NB4 (cell line): ENCODE measurements at places on chromosomes 4 and X.

GRCh38 chrX:39418731-39419638 lies 617.7 kb downstream of the MID1IP1 start:
- no peak for DNase-seq

GRCh38 chrX:84362184-84362838 lies 139.9 kb downstream of the HDX start:
- DNase-seq, result no peak

DNA sequence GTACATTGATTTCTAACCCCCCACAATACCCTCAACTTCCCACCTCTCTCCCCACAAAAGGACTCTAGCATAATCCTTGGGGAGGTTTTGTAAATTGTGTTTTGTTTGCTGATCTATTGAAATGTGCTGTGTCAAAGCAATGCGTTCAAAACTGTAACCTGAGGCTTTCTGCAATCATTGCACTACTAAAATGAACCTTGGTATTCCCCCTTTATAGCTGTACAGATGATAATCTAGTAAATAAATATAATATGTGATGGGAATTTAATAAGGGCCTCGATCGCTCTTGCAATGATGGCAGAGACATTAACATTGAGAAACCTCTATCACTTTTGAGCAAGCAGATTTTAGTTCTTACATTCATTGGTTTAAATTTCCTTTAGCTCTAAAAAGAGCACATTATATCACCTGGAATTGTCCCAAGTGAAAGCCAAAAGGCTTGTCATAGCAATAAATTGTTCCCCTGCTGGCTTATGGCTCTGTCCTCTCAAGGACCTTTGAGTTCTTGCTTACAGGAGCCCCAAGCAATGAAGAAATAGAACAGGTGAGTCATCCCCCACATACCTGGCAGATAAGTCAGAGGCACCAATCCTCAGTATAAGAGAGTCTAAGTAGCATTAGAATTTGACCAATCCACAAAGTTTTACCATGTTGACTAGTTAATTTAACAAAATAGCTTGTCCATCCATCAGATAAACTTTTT lies 18.4 kb upstream of the ACE2 start:
- DNase-seq, result no peak

GRCh38 chr4:186650401-186651180 lies 73.1 kb downstream of the FAT1 start:
- DNase-seq, result no peak

DNA sequence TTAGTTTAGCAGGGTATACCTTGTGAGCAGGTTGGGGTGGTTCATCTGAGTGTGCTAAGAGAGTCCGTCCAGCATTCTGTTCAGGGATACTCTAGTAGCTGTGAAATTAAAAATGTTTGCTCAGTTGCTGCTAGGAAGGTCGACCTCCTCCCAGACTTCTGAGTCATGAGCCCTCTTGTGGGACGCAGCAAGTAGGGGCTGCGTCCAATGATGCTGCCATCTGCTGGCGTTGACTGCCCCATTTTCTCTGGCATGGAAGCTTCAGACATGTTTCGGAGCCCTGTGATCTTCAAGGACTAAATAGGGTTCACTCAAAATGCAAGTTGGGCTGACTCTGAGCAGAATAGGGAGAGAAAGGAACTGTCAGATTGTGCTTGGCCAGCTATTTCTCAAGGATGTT lies 201.0 kb upstream of the ARSJ start:
- peak; percentile 38 for DNase-seq

DNA sequence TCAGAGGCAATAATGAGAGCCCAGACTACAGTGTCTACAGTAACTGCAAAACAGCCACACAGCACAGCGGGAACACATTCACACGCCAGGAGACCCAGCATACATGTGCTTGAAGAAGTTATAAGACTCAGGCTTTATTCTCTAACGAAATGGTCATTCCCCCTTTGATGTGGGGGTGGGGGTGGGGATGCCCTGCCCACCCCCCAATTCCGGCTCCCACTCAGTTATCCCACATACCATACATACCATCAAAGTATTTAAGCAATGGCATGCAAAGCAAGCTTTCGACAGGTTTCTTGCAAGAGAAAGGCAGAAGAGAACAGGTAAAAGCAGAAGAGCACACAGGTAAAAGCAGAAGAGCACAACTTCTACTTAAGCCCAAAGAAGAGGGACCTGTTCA lies 3.6 kb downstream of the MECP2 start:
- DNase-seq, result no peak

DNA sequence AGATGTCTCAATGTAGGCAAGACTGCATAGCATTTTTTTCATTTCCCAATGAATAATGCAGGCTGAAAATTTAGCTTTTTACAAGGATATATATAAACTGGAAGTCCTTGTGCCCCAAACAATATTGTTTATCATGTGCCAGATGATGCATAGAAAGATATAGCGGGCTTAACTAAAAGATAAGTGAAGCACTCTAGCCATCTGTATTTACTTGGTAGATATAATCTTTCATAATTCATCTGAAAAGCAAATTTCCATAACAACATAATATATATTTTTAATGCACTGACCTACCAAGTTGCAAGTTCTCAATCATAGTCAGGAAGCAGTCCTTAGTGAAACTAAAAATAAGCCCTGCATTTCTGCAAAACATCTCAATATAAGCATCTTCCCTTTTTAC lies 653.3 kb downstream of the NLGN4X start:
- no peak for DNase-seq

- no peak for DNase-seq
These were observed 28.5 kb upstream of the TMSB4X start for GRCh38 chrX:12946406-12946805.

DNA sequence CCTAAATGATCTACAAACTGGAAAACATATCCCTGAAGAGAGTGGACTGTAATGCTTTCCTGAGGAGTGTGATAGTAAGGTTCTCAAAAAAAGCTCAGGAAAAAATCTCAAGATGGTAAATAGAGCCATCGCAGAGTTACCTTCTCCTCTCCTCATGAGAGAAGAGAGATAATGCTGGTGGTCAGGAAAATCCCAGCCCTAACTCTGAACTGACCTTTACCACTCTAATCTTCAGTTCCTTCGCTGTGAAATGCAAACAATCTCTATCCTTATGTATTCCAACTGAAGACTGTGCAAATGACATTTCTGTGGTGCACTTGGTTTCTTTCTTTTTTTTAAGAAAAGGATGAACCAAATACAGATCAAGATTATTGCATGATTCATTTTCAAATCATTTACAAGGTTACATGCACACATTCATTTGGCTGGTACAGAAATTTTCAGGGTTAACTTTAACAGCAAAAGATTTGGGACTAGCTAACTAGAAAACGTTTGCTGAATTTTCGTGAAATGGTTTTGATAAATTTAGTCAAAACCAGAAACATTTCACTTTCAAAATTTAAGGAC lies 8.3 kb downstream of the PPM1K start:
- no peak for DNase-seq

DNA sequence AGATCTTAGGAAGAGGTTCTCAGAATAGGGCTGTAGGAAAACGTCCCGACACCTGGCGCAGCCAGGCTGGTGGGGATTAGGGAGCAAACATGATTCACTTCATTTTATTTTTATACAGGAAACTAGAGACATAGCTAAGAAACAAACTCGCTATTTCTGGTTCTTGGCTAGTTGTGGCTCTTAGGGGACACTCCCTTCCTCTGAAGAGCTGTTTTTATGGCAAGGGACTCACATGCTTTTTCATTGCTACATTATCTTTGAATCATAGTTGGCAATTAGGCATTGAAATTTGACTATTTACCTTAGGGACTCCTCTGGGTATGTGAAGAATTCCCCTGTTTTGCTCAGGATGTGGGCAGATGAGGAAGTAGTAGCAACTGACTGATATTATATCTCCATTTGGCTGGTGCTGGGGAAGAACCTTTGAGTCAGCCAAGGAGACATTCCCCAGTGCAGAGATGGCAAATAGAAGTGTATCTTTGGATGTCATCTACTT lies 174.5 kb downstream of the SMIM20 start:
- peak; percentile 76 for DNase-seq

DNA sequence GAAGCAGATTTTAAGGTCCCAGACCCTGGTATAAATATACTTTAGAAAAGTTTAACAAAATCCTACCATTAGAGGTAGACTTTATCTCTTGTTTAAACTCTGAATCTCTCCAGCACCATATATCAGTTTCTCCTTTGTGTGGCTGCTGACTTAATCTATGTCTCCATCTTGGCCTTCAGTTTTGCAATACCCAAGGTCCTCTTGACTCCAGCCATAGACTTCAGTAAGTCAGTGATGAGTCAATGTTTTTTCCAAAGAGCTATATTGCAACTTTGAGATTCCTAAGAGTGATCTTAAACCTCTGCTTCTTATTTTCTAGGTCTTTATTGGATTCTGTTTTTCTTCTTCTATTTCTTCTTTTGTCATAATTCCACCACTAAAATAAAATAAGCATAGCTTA lies 50.8 kb upstream of the ADGRL3 start:
- peak; percentile 9 for DNase-seq

DNA sequence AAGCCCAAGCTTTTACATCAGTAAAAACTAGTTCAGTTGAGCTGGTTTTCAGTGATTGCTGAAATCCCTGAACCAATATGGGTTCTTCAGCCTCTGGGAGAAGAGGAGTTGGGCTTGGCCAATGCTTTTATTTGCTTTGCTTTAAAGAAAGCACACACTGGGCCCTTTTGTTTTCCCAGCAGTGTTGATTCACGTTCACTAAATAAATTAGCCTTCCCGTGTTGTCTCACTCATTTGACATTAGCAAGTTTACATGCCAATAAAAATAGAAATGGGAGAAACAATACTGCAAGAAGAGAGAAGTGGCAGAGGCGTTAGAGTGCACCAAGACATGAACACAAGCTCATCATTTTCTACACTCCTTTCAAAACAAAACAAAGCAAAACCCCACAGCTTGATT lies 136.2 kb downstream of the SHROOM3 start:
- DNase-seq, result no peak
